ENCODE measurements at places on chromosomes 12 and 14.

DNA sequence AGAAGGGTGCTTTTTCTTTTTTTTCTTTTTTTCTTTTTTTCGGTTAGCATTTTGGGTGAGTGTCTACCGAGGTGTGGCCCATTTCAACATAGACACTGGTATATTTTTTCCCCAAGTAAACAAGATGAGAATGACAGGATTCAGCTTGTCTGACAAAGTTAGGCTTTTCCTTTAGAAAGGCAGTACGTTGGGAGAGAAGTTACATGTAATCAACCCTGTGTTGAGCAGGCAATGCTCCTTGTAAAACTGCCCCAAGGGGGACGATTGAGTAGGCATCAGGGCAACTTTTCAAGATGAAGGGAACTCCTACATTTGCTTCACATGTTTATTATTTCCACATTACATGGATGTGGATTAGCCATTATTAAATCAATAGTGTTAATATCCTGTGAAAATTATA is 1.7 kb downstream of the EMP1 start:
- peaks cover 12% of the 10 kb centered on the region for H3K4me1 ChIP-seq
- H3K27me3 ChIP-seq, result no peaks in the 10 kb centered on the region
- H3K4me3 ChIP-seq, result no peak overlapping the region
- H3K27ac ChIP-seq, result no peak overlapping the region
- no peaks in the 10 kb centered on the region for H3K36me3 ChIP-seq
- no peak for DNase-seq

GRCh38 chr14:99412117-99413061 is 68.3 kb downstream of the SETD3 start:
- H3K27me3 ChIP-seq, result no peaks in the 10 kb centered on the region
- H3K27ac ChIP-seq, result no peak overlapping the region
- DNase-seq, result no peak
- no peaks in the 10 kb centered on the region for H3K4me1 ChIP-seq

- no peaks in the 10 kb centered on the region for H3K4me1 ChIP-seq
- no peaks in the 10 kb centered on the region for H3K27me3 ChIP-seq
- no peak overlapping the region for H3K27ac ChIP-seq
- H3K36me3 ChIP-seq, result no peaks in the 10 kb centered on the region
- no peak overlapping the region for H3K4me3 ChIP-seq
- DNase-seq, result no peak
Measured at GRCh38 chr14:68841016-68841809, 48.3 kb upstream of the ZFP36L1 start.

DNA sequence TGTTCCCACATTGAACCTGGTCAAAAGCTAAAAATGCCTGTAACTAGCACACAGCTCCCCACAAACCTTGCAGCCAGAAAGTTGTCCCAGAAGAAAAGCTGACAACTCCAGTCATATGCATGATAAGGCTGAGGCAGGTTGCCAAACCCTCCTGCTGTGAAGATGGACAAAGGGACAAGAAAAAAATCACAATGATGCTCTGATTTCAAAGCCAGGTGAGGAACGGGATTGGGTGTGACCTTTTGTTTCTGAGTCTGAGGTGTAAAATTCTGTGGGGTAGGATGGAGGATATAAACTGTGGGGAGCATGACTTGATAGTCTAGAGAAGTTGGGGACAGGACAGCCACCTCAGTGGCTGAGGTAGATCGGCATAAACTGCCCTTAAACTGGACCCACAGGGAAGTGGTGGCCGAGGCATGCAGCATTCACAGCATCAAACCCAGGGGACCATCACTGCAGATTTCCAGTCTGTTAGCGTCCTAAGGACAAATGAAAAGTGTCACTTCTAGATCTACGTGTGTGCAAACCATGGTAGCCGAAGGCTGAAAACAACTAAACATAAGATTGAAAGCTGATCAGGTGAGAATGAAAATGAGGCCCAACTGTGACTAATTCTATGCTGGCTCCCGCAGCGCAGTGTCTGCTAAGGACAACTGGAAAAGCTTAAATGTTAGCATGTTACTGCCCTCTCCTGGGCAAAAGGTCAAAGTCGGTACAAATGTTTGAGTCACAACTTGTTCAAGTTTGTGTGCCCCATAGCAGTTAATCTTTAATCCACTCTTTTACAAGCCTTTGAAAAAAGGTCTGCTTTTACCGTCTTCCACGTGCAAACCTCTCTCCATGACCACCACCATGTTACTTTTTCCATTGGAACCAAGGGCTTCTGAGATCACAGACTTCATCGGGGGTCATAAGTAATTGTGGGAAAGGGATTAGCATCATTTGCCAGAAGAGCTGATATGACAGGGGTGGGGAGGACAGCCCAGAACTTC is 39.8 kb downstream of the GRIN2B start:
- H3K27me3 ChIP-seq, result no peaks in the 10 kb centered on the region
- H3K36me3 ChIP-seq, result no peaks in the 10 kb centered on the region
- DNase-seq, result peak; percentile 48
- no peaks in the 10 kb centered on the region for H3K4me1 ChIP-seq
- H3K27ac ChIP-seq, result no peak overlapping the region
